Activated CD8-positive, alpha-beta memory T cell treated with anti-CD3 and anti-CD28 coated beads for 1 hour (primary cell): ENCODE measurements at places on chromosomes 2 and 18.

DNA sequence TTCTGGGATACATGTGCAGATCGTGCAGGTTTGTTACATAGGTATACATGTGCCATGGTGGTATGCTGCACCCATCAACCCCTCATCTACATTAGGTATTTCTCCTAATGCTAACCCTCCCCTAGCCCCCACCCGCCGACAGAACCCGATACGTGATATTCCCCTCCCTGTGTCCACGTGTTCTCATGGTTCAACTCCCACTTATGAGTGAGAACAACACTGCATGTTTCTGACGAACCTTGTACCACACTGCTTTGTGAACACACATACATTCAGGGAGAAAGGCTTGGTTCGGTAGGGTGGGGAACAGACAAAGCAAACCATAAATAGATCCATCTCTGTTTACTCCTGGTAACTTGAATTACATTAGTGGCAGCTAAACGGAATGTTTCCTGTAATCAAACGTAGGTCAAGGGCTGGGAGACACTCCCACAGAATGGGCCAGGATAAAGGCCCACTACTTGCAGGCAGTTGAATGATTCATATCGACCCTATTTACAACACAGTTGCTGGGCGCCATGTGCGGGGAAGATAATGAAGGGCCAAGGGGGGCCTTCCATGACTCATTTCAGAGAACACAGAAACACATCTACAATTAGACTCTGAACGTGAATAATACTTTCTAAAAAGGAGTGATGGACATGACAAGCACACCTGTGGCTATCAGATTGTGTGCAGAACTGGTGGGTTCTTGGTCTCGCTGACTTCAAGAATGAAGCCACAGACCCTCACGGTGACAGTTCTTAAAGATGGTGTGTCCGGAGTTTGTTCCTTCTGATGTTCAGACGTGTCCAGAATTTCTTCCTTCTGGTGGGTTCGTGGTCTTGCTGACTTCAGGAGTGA lies 56.8 kb upstream of the KIDINS220 start:
- DNase-seq = no peak

- no peak for DNase-seq
Measured at GRCh38 chr18:56298935-56299334, 339.5 kb downstream of the TXNL1 start.

GRCh38 chr2:152166633-152167032 lies 8.9 kb downstream of the STAM2 start:
- DNase-seq = no peak

DNA sequence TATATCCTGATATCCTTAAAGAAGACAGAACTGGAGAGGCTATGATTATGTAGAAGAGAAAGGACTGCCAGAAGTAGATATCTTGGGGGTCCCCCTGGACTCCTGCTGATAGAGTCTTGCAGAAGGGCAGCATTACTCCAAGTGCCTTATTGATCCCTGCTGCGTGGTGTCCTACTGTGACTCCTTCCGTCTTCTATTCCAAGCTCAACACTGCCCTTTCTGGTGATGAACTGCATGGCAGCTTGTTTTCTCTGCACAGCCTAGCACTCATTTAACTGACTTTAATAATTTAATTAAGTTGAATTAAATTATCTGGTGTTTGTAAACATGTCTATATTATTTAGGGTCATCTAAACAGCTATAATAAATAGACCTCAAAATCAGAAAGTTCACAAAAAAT lies 194.1 kb upstream of the DSEL start:
- DNase-seq = no peak

- DNase-seq = no peak
Measured at GRCh38 chr2:223503746-223504145, 98.4 kb downstream of the SCG2 start.

GRCh38 chr2:239522002-239522739 lies 121.4 kb upstream of the HDAC4 start:
- DNase-seq = no peak

DNA sequence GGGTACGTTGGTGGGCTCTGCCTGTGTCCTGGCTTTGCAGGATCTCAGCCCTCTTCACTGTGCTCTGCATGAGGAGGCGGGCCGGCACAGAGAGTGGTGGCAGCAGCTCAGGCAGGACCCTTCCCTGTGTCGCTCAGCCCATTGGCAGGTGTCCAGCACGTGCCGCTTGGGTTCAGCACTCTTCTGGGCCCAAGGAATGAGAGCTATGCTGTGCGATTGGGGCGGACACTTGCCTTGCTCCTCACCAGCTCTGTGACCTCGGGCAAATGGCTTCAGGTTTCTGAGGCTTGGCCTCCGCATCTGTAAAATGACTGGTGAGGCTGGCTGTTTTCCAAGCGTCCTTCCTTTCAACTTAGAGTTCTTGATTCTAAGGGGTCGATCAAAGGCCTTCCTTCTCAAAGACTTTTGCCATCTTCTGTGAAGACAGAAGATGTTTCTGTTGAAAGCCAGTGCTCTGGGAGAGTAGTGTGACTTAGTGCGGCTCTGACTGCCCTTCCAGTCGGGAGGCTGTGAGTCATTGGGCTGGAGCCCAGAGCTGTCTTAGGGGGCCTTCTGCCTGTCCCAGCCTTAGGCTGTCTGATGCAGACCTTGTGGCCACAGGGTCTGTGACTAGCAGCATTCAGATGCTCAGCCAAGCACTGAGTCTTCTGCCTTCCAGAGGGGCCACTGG lies 35.6 kb downstream of the GLI2 start:
- DNase-seq = no peak

DNA sequence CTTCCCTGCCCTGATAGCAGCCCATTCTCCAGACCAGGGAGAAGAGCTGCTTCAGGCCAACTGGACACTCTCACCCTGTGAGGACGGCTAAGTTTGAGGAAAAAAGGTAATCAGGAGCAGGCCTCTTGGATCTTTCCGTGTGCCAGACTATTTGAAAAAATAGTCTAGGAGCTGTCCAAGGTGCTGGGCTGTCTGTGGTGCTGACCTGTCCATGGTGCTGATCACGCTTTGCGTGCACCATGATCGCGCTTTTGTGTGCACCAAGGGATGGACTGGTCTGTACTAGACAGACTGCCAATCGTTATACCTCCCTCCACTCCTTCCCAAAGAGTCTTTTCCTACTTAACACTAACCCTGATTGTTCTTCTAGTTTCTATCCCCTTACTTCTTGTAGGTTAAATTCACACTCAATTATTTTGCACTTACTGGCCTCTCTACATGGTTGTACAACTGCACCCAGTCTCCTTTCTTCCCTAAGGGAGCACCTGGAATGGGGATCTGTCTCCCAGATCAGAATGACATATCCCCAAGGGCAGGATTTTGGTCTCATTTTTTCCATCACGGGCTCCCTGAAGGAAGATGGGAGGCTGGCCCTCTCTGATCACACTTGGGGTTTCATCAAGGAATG lies 295.4 kb downstream of the CELF4 start:
- no peak for DNase-seq

DNA sequence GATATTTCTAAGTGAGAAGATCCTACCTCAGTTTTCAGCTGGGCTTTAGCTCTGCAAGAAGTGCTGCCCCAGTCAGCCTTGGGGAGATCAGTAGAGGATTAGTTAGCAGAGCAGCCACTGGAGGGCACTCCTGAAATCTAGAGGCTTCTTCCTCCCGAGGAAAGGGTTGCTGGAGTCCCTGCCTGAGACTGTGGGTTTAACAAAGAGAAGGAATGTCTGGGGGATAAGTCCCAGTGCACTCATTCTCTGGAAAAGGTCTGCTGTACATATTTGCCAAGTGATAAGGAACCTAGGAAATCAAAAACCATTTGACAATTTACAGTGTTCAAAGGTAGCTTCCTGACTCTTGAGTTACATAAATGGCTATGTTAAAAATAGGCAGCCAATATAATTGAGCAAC lies 207.2 kb downstream of the SLC8A1 start:
- no peak for DNase-seq

- no peak for DNase-seq
Measured at GRCh38 chr18:58268849-58269248, 224.8 kb downstream of the NEDD4L start.

- no peak for DNase-seq
Measured at GRCh38 chr18:43863180-43863579, 585.9 kb upstream of the SYT4 start.

- DNase-seq = no peak
Measured at GRCh38 chr18:48166336-48166875, 235.9 kb upstream of the SMAD2 start.

DNA sequence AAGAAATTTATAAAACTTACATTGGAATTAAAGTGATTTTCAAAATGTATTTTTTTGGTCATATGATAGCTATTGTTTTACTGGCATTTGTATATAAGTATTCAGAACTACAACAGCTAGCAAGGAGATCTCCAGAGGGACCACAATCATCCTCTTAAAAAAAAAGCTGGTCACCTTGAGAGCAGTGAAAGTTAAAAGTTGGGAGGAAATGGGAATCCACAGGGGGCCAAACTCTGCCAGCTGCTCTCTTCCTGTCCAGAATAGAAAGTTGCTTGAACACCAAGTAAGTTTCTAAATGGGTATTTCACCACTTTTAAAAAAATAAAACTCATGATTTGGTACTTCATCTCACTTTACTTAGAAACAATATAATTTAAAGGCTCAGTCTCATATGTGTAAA lies 1025.1 kb downstream of the LRP1B start:
- DNase-seq = no peak

- no peak for DNase-seq
Measured at GRCh38 chr2:168976034-168976654, 55.0 kb downstream of the ABCB11 start.

- no peak for DNase-seq
Measured at GRCh38 chr2:143473216-143473615, 344.0 kb downstream of the ARHGAP15 start.

GRCh38 chr18:45403341-45404049 lies 211.8 kb upstream of the SLC14A2 start:
- no peak for DNase-seq

DNA sequence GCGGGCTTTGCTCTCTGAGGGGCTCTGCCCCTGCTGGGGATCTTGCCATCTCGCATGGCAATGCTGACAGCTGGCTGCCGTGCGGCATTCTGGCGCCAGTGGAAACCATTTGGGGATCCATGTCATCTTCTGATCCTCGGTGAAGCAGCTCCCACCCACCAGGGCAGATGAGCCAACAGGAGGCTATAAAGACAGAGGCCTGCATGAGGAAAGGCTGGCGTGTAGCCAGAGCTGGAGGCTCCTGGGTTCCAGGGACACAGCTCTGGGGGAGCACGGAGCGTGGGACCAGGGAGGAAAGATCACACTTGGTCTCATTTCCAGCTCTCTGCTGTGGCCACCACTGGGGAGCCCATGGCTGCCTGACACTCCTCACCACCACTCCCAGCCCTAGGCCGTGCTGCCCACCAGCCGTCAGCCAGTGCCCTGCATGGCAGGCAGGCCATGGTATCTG lies 145.8 kb downstream of the ZFP36L2 start:
- no peak for DNase-seq

DNA sequence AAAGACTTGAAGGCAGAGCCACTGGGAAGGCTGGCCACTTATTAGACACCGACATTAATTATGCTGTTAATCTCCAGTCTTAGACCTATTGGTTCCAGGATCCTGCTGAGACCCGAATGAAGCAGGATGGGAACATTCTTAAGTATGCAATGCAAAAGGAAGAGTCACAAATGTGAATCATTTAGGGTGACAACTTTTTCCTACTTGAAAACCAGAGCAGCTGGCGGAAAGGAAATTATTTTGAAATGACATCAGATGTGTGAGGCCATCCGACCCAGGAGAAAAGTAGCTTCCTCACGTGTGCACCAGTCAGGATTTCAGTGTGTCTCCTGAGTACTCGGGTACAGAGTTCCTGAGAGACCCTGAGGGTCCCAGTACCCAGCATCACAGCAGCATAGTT lies 222.9 kb upstream of the NCKAP5 start:
- DNase-seq = no peak

DNA sequence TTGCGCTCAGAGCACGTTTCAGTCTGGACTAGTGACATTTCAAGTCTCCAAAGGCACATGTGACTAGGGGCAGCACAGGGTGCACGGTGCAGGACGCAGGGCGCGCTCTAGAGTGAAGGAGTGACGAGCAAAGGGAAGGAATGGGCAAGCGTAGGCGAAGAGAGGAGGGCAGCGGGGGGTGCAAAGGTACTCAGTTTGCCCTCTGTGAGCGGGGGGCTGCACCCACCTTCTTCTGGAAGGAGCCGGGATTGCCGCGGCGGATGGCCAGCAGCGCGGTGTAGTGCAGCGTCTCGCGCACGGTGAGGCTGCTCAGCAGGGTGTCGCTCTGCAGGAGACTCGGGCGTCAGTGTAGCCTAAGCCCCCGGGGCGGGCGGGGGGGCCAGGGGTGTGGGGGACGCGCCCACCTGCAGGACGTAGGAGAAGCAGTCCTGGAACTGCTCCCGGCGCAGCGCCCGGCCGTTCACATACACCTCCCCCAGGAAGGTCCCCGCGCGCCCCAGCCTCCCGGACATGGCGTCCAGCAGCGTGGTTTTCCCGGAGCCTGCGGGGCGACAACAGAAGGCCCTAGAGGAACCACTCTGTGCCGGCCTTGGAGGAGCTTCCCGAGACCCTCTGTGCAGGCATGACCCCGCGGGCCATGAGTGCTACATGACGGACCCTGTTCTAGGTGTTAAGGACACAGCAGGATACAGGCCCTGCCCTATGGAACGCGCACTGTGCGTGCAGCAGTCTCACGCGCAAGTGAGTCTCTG lies 6.9 kb downstream of the ABCG5 start:
- DNase-seq = no peak

GRCh38 chr2:220887876-220888275 lies 684.2 kb downstream of the EPHA4 start:
- DNase-seq = no peak

DNA sequence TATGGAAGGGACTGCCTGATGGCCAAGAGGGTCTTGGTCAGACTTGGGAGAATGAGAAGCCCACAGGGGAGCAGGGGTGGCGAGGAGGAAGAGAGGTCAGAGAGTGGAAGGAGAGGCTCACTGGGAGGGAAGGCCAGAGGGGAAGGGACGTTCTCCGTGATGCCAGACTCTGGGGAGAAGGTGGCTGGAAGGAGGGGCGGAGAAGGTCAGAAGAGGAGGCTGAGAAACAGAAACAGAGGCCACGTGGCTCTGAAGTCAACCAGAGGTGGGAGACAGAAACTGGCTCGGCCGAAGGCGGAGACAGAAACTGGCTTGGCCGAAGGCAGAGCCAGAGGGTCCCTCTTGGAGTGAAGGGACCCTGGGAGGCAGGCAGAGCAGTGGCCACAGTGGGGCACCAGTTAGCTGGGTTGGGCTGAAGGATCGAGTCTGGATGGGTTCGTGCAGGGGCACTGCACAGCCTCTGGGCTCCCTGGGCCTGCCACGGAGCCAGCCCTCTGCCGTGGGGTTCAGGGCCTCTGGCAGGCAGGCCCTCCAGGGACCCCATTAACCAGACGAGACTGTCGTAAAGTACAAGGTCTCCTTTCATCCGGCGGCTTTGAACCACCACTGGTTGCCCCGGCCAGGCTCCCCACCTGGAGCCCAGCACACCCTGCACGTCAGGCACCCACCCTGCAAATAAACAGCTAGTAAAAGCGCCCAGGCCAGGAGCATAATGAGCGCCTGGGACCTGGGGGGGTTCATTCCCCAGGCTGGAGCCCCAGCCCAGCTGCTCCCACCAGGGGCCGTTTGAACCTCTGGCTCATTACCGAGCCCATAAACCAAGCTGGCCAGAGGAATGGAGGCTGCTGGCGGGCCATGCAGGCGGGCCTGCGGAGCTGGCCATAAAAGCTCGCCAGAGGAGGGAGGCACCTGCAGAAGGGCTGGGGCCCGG lies 218.8 kb downstream of the DYSF start:
- no peak for DNase-seq
